ENCODE measurements at places on chromosomes 1 and 21.

DNA sequence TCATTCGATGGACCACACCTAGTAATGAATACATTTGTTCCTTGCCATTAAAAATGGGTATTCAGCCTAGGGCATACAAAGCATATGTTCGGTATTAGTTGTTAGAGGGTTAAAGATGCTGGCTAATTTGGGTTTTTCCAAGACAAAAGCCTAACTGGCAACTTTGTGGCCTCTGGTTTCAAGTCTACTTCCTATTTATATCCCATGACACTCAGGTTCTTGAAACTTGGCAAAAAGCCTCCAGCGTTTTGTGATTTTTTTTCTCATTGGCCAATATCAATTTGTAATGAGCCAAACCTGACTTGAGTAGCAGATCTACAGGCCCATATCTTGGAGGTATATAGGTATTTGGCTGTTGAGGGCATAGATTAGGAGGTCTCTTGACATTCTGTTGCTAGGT lies 75.3 kb downstream of the C1orf21 start:
- no peak for DNase-seq

GRCh38 chr1:165355139-165355976 lies 1.2 kb downstream of the LMX1A start:
- no peak for DNase-seq

- DNase-seq = no peak
These were observed at the start of gene LHX4 for GRCh38 chr1:180229483-180230415. TSS of gene LHX4 (plus strand) at chr1:180230264. CDS start at chr1:180230530, 266 bp downstream.

GRCh38 chr1:167173516-167174184 lies 47.0 kb upstream of the POU2F1 start:
- DNase-seq = no peak

GRCh38 chr21:25944672-25945213 lies 210.0 kb downstream of the GABPA start:
- no peak for DNase-seq

GRCh38 chr1:201653883-201654282 lies 115.0 kb downstream of the NAV1 start:
- no peak for DNase-seq

DNA sequence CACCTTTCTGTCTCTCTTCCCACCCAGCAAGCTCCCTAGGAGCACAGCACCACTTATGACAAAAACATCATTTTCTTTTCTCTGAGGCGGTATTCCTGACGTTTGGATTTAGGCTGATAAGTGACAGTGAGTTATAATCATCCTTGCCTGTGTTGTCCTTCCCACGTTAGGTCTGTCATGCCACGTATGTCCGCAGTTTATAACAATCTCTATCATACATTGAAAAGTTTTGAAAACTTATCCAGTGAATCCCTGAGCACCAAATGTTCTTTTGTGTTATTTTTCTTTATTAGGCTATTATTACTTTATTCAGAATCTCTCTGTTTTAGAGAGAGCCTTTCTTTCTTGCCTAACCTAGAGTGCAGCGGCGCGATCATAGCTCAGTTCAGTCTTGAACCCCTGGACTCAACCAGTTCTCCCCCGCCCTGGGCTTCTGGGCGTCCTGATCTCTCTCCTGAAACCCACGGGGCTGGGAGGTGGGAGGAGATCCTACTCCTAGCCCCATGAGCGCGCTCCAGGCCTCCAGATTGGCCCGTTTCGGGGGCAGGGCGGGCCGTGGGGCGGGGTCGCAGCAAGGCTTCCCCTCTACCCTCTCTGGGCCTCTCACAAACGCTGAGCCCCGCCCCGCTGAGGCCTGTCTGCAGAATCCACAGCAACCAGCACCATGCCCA lies at the start of gene GSTM2:
TSS of gene GSTM2 (plus strand) at position 606 of the 671 bp plus-strand sequence. CDS start at position 665, 59 bp downstream.
- DNase-seq = peak; percentile 78

DNA sequence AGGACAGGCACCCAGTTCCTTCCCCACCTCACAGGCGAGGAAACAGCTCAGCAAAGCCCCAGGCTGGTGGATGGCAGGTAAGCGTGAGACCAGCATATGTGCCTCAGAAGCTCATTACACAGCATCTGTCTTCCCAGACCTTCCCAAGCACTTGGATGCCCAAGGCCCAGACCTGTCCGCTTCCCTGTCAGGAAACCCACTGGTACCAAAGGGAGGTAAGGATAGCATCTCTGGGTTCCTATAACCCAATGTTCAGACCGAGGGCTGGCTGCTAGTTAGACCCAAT lies 3.3 kb downstream of the POFUT2 start:
- DNase-seq = no peak

DNA sequence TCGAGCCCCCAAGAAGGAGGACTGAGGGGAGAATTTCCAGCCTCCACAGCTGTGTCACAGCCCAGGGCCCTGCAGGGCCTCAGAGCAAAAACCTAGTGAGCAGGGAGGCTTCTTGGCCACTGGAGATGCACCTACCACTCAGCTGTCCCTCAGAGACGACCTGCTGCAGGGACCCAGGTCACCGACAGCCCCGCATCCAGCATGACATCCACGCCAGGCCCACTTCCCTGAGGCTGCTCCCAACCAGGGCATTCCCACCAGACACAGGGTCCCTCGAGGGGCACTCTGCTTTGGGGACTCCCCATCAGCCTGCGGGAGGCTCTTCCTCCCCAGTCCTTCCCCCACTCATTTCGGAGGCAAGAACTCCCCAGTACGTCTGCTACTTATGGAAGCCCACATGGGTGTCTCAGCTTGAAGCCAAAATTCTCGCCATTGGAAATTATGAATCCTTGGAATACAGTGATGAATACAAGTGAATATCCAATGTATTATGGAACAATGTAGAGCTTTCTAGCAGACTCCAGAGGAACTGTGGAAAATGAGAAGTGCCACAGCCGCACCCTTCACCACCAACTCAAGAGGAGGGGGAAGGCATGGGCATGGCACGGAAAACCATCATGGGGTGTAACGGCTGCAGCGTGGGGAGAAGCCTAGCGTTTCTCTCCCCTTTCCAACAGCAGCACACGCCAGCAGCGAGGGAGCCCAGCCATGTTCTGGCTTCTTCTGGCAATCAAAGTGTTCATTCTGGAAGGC lies 6.9 kb downstream of the TFF3 start:
- no peak for DNase-seq

DNA sequence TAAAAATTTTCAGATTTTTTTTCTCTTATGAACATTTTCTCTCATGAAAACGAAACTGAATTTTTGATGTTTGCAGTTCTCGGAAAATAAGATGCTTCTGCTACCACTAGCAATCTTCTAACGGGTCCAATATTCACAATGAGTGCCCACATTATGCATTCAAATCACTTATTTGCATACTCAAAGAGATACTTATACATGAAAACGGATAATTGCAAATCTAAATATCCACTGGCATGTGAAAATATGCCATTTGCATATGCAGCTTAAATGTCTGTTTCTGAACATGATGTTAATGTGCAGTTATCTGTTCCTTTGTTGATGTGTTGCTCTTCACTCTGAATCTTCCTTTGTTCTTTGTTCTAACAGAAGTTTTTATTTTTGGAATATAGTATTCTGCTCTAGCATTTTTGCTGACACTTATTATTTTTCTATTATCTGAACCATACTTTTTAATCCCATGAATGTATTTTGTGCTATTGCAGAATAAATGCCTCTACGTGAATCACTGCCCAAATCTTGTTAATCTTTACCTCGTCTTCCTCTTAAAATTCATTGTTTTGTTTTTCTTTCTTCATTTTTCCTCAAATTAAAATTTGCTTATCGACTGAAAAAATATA lies 259.4 kb upstream of the BRINP3 start:
- DNase-seq = no peak

DNA sequence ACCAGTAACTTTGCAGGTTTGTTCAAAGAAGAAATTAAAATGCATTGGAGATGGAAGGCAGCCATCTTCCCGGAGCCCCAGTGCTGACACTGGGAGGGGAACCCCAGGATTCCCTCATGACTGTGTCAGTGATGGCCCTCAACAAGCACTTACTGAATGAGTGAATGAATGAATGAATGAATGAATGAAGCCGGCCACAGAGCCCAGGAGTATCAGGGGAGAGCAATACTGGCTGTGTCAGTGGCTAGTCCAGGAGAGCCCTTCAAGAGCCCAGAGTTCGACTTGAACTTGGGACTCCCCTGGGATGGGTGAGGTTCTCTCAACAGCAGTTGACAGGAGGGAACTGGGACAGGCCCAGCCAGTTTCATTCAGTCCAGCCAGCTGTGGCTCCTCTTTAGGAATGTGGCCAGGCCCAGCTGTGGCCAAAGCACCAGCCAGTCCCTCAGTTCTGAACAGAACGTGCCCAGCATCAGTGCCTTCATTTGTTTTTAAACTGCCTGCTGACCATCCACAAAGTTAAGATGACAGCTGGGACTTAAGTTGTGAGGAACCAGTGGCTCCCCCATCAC lies 9.2 kb upstream of the ERG start:
- DNase-seq = no peak

DNA sequence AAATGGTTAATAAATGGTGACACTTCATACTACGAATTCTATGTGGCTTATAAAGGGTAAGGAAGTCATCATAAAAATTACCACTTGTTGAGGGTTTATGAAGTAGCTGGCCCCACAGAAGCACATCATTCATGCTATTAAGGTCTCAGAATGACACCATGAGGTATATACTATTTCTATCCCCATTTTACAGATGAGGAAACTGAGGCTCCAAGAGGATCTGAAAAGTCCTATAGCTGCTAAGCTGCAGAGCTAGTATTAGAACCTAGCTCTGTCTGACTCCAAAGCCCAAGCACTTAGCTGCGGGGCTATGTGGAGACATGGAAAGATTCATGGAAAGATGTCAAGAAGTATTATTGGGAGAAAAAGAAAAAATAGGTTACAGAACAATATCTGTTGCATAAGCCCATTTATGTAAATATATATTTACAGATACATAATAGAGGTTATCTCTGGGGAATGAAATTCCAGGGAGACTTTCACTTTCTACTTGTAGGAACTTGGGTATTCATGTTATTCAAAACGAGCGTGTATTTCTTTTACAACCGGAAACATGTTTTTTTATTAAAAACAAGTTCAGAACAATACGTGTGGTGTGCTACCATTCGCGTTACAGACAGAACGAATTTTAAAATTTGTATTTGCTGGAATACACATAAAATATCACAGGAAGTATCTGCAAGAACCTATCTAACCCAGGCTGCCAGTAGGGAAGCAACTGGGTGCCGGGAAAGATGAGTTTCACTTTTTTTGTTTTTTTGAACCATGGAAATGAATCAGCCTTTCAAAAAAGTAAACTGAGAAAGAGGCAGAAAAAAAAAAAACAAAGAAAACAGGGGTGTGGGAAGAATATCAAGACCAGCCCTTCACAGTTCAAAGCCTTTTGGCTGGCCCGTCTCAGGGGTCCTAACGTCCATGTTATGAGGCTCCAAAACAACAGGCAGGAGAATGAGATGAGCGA lies 13.4 kb downstream of the SPOCD1 start:
- no peak for DNase-seq

- DNase-seq = no peak
These were observed 592.5 kb downstream of the PTPRU start for GRCh38 chr1:29828526-29829447.

- DNase-seq = no peak
These were observed 124.3 kb downstream of the RERE start for GRCh38 chr1:8693107-8693506.

DNA sequence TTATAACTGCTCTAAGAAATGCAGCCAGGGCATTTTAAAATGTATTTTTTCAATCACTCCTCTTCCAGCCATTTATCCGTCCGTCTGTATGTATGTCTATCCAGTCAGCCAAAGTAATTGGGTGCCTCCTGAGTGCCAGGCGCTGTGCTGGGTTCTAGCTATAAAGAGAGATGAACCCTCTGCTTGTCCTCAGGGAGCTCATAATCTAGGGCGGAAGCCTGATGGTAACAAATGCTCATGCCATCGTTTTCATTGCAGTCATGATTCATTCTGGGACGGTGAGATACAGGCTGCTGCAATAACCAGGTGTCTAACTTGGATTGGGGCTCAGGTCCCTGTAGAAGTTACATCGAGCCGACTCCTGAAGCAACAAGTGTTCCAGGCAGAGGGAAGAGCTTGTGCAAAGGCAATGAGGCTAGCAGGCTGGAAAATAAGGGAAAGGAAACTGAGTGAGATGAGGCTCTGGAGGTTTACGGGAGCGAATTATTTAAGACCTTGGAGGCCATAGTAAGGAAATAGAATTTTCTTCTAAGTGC lies 11.6 kb downstream of the IFI6 start:
- no peak for DNase-seq

- DNase-seq = no peak
These were observed 3.9 kb upstream of the NGF start for GRCh38 chr1:115341948-115342347.

DNA sequence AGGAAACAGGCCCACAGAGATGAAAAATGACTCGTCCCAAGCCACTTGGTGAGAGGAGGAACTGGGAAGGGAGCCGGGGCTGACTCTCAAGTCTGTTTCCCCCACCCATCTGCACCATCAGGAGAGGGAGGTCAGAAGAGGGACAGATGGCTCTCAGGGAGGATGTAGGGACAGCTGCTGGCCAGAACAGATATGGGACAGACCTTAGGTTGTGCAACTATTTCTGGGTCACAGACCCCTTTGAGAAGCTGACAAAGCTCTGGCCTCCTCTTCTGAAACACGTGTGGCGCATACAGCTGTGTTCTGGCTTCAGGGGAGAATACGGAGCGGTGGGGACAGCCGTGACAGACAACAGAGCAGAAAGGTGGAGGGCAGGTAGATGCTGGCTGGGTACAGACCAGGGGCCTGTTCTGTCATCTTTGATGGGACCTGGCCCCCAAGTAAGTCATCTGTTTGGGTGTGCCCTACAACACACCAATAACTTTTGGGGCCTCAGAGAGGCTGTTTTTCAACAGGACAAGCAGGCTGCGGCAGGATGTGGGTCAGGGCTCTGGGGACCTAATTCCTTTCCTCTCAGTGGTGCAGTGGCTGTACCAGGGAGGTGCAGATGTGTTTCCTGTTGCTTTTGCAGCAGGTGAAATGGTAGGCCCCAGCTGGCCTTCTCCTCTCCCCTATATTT lies 7.3 kb downstream of the SH3BGRL3 start:
- no peak for DNase-seq

- no peak for DNase-seq
These were observed 105.4 kb upstream of the FAM78B start for GRCh38 chr1:166272155-166272554.

GRCh38 chr1:16013220-16013907 lies 4.5 kb downstream of the HSPB7 start:
- peak; percentile 36 for DNase-seq

- no peak for DNase-seq
These were observed 12.2 kb upstream of the GPR161 start for GRCh38 chr1:168148916-168149315.

GRCh38 chr1:200258447-200259375 lies 151.1 kb downstream of the ZNF281 start:
- no peak for DNase-seq

GRCh38 chr1:209617755-209618154 lies 34.2 kb downstream of the CAMK1G start:
- no peak for DNase-seq
